EH (cell line): ENCODE measurements at places on chromosomes 1 and 21.

DNA sequence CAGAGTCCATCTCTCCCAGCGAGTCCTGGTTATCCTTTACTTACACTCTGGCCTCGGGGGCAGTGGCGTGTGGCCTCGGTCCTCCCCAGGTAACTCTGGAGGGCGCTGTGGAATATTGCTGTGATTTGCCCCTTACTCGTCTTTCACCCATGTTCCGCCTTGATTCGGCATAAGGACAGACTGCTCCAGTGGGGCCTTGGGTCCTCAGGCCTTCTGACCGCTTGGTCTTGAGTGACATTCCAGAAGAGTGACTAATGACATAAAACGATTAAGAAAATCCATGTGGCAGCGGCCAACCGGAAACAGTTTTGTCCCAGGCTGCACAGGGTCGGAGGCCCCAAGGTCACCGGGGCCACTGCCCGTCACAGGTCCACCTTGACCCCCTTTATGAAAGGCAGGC, 11.0 kb downstream of the ICMT start:
- DNase-seq, result peak; percentile 31

DNA sequence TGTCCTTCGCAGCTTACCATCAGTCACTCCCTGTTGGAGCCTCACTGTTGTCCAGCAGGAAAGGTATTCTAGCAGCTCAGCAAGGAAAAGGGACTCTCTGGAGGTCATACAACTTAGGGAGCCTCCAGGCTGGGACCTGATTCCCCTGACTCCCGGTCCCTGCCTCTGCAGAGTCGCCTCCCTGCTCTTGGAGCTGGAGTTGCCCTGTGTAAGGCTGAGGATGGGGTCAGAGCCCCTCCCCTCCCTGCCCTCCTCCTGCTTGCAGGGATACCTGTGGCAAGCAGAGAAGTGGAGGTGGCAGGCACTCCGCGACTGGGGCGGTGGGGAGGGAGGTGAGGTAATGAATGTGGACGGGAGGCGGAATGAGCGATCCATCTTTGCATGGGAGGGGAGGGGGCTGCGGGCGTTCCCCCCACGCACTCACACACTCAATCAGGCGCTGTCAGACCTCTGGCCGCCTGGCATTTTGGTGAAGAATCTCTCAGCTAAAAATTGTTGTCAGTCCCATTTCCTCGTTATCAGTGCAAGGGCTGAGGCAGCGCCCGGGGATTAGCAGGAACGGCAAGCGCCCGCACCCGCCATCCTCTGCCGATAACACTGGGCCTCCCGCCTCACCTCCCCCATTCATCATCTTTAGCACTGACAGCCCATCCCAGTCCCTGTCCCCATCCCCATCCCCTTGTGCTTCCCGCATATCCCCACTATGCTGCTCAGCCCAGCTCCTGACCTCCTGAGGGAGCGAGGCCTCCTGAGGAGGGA, 64.3 kb downstream of the TMEM53 start:
- DNase-seq, result no peak

DNA sequence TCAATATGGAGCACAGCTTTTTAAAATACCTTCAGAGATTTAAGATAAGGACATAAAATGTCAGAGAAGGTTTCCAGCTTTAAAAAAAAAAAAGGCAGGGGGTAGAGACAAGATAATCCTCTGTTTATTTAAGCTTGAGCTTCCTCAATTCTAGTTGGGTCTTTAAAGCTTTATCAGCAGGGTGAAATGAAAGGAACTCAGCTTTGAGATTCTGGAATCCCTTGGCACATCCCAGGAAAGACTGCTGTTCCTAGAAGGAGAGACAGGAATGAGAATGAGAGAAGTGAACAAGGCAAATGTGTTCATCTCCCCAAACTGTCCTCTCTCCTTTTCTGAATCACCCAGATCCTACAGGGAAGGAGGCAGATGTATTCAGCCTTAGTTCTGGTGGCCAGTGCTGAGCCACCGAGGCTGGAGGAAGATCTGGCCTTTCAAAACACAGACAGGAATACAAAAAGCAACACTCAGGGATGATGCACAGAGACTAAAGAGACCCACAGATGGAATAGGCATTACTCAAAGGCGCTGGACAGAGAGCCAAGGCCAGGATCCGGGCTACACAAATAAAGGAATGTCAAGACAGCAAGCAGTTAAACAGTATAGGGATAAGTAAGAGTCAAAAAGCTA, 385.8 kb upstream of the DUSP10 start:
- peak; percentile 55 for DNase-seq

- no peak for DNase-seq
These were observed 595 bp downstream of the CRYBG2 start for GRCh38 chr1:26353210-26353859.

DNA sequence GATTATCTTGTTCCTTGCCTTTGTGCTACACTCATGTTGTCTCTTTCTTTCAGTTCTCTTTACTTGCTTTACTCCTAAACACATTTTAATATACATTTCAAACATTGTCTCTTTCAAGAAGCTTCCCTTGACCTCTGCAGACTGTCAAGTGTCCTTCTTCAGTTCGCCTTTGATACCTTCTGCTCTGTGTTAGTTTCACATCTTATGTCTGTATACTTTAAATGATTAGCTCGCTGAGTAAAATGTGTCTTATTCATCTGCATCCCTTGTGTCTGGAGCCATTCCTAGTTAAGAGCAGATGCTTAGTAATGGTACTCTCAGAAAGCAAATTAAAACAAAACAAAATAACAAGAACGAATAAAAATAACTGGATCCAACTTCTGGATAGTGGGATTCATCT, 303.3 kb downstream of the S1PR1 start:
- no peak for DNase-seq

GRCh38 chr1:241639623-241640148, 483 bp downstream of the CHML start:
- DNase-seq, result peak; percentile 61

- DNase-seq, result peak; percentile 57
These were observed 16.6 kb upstream of the CACYBP start for GRCh38 chr1:174982971-174983689.

DNA sequence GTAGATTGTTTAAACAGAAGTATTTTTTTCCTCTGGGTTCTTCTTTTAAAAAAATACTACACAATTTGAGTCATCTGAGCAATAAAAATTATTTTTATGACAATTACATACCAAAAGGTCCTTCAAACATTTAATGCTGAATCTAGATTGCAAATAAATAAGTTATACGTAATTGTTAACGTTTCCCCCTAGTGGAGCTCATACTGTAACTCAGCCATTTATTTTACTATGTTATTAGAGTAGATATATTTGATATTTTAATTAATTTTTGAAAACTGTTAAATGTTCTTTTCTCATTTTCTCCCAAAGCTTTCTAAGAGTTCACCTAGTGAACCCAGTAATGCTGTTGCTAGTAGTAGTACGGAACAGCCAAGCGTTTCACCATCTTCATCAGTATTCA, 33.5 kb downstream of the ZMYM1 start:
- DNase-seq, result peak; percentile 16

DNA sequence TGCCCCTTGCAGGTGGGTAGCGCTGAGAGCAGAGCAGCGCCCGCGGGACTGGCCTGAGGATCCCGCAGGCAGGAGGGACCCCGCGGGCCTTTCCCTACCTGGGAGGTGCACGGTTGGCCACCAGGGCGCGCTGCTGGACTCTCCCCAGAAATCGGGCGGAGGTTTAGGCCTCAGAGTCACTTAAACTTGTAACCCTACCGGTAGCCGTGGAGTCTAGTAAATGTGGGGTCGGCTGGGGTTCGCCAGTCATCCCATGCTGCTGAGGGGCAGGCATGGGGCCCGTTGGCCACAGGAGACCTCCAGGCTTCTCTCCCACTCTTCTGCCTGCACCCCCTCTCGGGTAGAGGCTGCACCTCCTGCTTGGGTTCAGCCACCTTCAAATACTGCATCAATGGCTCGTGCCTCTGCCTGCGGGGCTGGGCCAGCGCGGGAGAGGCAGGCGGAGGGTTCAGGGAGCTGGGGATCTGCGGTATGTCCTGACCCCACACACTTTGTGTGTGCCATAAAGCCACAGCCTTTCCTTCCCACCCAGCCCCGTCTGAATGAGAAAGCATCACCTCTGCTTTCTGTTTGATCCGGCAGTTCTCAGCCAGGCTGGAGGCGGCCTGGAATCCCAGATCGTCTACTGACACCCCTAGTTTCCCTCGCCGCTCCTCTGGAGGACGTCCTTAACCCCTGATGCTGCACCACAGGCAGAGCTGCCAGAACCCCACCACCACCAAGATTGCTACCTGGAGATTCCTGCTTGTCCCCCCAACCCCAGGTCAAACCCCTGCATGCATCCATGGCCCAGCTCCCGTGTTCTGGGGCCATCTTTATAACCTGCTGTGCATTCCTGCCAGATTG, 12.3 kb upstream of the GSTM4 start:
- peak; percentile 62 for DNase-seq

GRCh38 chr1:88376421-88376820, 307.7 kb upstream of the PKN2 start:
- no peak for DNase-seq

DNA sequence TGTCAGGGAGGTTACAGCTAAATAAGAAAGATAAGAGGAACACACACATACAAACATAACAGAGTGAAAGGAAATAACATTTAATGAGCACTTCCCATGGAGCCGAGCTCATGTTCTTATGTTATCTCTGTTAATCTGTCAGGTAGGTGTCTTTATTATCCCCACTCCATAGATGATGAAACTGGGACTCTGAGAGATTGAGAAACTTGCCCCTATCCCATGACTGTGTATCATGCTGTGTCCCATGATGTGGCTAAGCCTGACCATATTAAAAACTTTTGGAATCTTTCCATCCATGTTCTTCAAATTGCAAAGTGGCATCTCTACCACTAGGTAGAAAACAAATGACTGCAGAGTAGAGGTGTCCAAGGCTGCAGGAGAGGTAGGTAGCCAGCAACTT, 285.2 kb upstream of the SGIP1 start:
- DNase-seq, result no peak

DNA sequence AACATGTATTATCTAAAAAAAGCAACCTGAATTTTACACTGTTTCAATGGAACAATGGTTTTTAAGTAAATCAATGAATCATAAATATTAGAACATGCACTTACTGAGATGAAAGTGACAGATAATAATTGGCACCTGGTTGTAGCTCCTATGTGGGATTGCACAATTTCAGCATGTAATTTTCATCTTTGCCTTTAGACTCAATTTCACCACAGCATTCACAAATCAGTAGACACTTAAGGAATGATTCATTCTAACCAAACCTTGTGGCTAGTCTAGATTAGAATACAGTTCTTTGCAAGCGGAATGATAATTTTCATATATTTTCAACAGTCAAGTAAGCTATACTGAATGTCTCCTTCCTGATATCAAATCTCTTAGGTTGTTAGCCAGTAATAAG, 853.4 kb downstream of the KCNT2 start:
- DNase-seq, result peak; percentile 27

GRCh38 chr1:166464333-166464732, 297.5 kb upstream of the FAM78B start:
- DNase-seq, result no peak

DNA sequence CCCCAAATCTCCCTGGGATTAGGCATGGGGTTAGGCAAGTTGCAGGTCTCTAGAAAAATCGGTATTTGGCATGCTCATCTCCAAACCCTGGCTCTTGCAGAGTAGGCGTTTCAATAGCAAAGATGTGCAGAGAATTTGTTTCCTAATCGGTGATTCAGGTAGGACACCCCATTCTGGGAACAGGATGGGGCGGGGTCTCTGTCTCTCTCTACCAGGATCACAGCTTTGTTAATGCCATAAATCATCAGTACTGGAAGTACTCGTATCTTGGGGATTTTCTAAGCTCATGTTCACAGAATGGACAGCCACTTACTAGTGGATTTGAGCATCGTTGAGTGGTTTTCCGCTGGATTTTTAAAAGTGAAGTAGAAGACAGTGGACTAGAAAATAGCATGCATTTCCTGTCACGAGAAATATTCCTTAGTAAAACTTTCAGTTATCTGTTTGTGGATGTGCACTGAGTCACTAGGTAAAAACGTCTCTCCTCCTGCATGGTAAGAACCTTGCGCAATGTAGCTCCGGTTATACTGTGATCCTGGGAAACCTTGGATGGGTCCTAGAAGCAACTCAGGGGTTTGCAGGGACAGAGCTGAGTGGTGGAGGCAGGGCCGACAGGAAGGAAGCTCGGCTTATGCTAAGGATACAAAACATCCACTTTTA, 5.1 kb downstream of the TMEM51 start:
- peak; percentile 79 for DNase-seq

DNA sequence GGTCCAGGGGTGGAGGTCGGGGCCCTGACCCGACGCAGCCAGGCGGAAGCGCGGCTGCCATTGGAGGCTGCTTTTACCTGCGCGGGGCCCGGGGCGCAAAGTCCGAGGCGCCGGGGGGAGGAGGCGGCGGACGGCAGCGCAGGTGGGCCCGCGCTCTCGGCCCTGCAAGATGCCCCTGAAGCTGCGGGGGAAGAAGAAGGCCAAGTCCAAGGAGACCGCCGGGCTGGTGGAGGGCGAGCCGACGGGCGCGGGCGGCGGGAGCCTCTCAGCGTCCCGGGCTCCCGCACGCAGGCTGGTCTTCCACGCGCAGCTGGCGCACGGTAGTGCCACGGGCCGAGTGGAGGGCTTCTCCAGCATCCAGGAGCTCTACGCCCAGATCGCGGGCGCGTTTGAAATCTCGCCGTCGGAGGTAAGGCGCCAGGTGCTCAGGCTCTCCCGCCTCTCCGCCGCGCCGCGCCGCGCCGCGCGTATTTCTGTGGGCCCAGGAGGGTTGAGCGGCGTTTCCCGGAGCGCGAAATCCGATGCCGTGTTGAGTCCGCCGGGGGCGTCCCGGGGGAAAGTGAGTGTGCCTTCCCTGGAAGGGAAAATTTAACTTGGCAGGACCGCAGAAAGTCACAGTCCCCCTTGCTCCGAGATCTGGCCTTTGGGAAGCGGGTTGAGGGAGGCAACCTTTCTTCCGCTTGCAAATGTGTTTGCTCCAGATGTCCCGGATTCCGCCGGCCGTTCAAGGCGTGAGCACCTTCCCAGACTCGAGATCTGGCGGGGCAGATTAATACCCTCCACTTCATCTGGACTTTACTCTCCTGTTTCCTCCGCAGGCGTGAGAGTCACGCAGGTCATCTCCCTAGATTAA, at the start of gene GIPC2:
Gene GIPC2 (plus strand): TSS at position 41 of the 853 bp plus-strand sequence. CDS start 129 bp downstream, at position 170.
- peak; percentile 34 for DNase-seq

DNA sequence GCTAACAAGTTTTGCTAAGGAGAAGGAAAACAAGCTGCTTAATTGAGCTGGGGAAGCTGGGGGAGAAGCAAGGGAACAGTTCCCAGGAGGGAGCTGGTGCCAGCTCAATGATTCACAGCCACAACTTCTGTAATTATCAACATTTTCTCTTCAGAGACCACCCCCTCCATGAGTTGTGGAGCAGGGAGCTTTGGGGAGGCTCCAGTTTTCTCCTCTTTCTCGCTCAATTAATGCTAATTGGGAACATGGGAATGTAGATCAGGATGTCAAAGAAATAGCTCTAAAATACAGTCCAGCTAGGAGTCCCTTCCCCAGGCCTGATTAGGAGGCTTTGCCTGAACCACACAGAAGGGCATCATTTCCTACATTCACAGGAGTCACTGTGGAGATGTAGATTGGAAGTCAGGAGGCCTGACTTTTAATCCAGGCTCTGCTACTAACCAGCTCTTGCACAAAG, 12.1 kb upstream of the MNDA start:
- no peak for DNase-seq
